WERI-Rb-1 (cell line): ENCODE measurements at places on chromosomes 7 and 10.

GRCh38 chr7:140348161-140348849 is 50.0 kb downstream of the SLC37A3 start:
- no peak for DNase-seq

GRCh38 chr10:43057831-43058340 is 19.0 kb upstream of the RET start:
- DNase-seq, result no peak

DNA sequence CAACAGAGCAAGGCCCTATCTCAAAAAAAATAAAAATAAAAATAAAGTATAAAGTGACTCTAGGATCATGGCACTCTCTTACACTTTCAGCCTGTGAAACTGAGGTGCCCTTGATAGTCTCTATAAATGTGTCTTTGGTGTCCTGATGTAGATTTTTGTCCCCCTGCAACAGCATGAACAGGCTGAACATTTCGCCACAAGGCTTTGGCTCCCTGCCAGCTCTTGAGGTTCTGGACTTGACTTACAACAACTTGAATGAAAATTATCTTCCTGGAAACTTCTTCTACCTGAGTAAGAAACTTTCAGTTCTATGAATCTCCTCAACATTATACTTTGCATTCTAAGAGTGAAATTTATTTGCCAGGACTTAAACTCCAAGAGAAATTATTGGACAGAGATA is 48.1 kb upstream of the BMS1 start:
- DNase-seq, result no peak

DNA sequence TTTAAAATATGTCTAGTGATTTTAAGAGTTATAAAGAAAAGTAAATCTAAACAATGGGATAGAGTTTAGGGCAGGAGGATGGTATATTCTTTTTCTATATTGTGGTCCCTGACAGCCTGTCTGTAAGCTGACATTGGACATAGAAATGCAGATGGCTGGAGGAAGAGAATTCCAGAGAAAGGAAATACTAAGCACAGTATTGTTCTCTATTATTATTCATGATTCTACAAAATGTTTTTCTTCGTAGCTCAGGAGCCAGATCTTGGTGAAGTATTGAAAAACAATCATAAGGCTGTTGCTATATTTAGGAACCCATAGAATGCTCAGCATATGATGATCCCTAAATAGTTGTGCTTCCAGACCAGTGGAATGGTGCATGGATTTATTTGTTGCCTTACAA is 117.0 kb upstream of the FAM3C start:
- DNase-seq, result no peak

DNA sequence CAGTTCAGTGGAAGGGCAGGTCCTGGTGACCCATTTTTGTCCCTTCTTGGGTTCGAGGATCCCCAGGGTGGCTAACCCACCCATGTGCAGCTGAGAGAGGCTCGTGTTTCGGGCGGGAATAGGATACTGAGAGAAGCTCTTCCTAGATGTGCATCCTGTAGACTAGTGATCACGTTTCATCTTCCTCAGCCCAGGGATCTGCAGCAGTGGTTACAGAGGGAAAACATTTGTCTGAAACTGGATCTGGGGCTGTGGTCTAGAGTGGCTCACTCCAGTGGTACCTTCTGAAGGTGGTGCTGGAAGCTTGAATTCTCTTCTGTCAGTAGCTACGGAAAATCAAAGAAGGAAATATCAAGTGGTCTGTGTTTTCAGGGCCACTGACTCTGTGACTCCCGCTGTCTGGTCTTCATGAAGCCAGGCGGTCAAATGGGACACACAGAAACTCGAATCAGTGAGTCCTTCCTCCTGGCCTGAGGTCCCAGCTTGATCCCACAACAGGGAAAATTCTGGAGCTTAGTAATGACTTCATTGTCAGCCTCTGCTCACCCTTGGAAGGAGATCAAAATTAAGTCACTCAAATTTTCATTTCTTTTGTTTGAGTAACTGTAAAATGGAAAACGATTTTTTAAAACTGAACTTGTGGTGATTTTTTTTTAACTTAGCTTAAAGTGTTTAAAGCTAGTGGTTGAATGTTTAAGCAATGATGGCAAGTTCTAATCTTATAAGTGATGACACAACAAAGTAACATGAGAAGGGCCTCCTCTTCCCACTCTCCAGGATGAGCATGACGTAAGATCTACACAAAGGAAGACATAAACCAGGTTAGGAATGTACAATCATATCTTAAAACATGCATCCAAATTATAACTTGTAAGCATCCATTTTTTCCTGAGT is 469.3 kb upstream of the KLF6 start:
- DNase-seq, result no peak
